Activated T-cell treated with anti-CD3 and anti-CD28 coated beads for 24 hours (primary cell): ENCODE measurements at places on chromosomes 11 and 22.

DNA sequence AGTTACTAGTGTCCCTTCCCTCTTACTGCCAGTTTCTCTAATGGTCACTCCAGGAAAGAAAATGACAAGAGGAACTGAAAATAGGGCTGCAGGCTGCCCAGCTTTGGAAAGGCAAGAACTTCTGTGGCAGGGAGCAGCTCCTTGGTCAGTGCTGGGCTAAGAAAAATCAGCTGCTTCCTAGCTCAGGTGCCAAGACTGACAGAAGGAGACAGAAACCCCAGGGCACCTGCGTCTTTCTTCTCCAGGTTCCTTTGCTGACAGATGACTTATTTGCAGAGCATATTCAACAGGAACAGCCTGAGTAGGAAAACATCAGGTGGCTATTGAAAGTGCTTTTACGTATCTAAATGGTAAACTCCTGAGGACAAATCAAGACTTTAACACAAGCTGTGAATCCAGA lies 25.4 kb downstream of the MAML2 start:
- DNase-seq = no peak

GRCh38 chr11:35620795-35621194 lies 2.5 kb downstream of the FJX1 start:
- DNase-seq = no peak

- no peak for DNase-seq
These were observed 68.5 kb upstream of the C11orf58 start for GRCh38 chr11:16669799-16670415.

- no peak for DNase-seq
These were observed 82.3 kb downstream of the TBC1D22A start for GRCh38 chr22:46844606-46845210.

DNA sequence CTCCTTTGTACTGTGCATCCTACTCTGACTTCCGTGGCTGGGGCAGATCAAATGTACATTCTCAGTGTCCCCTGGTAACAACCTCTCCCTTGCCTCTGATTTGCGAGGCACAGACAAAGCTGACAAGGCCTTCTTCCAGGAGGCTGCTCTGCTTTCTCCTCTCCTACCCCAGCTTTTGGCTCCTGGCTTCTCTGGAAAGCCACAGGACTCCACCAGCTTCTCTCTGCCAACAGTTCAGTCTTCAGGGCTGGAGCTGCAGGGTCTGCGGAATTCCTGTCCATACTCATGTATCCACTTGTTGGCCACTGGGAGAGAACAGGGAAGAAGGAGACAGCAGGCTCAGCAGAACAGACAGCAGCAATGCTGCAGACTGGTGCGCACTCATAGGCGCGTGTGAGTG lies 44.4 kb downstream of the P4HA3 start:
- no peak for DNase-seq

- DNase-seq = no peak
These were observed 355 bp upstream of the AP1B1 start for GRCh38 chr22:29388759-29389090.
